ENCODE measurements at places on chromosomes 1 and 21.

- no peak for DNase-seq
These were observed 64.1 kb downstream of the ATP2B4 start for GRCh38 chr1:203690730-203691129.

DNA sequence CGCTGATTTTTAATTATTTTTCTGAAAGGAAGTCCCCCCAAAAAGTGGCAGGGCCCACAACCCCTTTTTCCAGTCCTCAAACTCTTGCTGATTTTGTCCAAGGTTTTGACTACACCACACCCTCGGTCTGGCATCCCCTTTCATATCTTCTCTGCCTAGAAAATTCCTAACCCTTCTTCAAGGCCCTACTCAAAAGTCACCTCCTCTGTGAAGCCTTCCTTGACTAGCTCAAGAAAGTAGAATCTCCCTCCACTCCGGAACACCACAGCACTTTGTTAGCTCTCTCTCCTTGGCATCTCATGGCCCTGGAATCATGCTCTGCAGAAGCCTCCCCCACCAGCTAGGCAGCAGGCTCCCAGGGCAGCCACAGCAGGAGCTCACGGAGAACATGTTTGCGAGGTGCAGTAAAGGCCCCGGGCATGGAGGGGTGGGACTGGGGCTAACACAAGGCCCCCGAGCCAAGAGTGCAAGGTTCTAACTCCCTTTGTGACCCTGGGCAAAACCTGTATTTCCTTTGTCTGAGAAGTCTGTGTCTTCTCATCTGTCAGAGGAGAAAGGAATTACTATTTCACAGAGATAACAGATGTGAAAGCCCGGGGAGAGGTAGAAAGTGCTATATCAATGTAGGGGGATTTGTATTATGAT is 17.7 kb upstream of the S100A7 start:
- no peak for DNase-seq

DNA sequence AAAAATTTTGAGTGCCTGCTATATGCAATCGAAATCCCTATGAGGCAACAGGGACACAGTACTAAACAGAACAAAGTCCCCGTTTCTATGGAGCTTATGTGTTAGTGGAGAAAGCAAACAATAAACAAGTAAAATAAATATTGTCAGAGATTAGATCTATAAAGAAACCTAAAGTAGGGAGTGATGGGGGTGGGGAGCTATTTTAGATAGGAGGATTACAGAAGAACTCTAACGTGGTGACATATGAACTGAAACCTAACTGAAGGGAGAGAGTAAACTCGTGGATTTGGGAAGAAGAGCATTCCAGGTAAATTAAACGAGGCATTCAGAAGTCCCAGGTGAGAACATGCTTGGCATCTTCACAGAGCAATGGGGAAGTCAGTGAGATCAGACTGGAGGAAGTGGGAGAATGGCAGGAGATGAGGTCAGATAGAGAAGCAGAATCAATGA is 154.5 kb downstream of the DENND1B start:
- no peak for DNase-seq

DNA sequence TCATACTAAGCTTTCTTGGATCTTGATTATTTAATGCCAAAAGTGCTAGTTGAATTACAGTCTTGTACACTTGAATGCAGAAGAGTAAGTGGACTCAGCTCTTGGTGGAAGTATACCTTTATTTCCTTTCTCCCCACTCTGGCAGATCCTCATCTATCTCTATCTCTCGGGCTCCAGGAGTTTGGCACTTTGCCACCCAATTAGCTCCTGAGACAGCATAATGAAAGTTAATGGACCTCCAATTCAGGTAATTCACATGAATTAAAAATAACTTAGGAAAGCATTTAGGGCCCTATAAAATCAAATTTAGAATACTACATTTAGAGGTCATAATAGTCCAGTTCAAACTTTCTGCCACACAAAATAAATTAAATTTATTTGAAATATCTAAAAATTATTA is 67.4 kb downstream of the OLFM3 start:
- DNase-seq: no peak

DNA sequence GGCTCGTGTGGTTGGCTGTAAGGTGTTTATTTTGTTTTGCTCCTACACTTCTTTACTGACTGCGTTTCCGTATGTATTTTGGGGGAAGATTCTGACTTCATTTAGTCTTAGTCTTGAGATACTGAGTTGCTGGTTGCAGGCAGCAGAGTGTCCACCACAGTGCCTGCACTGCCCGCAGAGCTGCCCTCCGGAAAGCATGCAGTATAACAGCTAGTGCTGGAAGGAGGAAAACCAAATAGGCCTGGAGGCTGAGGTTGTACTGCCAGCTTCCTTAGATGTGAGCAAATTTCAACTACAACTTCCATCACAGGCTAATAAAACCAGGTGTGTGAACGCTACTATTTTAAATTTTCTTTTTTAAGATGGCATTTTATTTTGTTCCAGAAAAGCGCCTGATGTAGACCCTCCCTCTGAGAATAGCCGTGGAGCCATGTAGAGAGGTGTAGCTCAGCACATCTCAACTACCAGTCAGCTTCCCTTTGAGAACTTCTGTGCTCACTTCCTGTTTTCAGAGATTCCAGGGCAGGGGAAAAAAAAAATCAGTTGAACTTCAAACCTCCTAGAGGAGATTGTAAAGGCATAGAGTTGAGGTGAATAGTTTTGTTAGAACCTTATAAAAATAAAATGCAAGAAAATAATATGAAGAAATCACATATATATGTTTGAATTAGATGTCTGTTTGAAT is 17.6 kb downstream of the LMO4 start:
- no peak for DNase-seq

- no peak for DNase-seq
These were observed 33.5 kb downstream of the PCAT6 start for GRCh38 chr1:202844259-202844658.

- DNase-seq: no peak
These were observed 14.1 kb upstream of the CTH start for GRCh38 chr1:70397013-70397412.

- no peak for DNase-seq
These were observed 38.9 kb upstream of the MRPS6 start for GRCh38 chr21:34034369-34035014.

DNA sequence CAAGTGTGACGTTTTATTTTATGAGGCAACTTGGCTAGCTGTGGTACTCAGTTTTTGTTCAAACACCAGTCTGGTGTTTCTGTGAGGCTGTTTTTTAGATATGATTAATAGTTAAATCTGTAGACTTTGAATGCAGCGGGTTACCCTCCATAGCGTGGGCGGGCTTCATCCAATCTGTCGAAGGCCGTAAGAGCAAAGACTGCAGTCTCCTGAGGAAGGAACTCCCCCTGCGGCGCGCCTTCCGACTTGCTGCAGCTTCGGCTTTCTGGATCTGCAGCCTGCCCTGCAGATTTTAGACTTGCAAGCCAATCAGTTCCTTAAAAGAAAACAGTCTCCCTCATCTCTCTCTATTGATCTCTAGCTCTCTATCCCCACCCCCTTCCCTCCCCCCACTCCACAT is 4.2 kb upstream of the ZNF496 start:
- DNase-seq: no peak

DNA sequence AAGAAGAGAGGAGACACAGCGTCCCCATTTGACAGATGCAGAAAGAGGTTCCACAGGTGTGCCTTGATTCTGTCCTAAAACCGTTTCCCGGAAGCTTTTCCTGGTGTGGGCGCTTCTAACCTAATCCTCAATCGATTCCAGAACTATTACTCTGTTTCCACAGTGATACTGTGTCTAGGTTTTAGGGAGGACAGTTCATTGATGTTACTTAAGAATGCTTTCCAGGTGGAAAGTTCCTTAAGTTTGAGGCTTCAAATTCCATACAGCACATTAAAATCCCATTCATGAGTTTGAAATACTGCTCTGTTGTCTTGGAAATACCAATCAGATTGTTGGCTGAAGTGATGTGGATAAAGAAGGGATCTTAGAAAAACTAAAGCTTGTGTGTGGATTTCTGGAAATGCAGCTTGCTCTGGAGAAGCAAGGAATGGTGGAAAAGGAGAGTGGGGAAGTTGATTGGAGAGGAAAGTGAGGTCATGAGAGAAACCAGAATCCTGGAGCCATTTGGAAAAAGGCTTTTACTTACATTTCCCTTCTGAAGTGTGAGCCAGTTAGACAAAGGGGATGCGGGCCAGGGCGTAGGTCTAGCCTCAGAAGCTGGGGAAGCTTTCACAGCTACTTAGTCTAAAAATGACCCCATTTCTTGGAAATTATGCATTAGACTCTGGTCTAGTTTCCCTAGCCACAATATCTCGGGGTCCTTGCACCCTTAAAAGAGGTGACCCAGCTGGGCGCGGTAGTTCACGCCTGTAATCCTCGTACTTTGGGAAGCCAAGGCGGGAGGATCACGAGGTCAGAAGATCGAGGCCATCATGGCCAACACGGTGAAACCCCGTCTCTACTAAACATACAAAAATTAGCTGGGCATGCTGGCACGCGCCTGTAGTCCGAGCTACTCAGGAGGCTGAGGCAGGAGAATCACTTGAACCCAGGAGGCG is 6.7 kb downstream of the ELF3 start:
- DNase-seq: no peak

DNA sequence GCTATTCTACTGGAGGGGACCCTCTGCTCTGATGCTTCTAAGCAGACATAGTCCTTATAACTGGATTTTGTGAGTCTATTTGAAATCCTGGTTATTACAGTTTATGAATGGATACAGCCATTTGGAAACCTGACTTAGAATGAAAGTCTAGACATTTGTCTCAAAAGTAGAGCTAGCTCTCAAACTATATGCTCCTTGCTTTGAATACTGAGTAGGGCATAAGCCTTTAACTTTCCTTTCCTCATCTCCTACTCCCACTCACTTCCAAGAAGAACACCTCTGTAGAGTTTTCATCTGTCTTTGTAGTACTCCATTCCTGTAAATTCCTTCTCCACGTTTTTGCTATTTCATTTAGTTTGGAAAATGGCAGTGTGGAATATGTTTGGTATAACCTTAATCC is 9.0 kb upstream of the ARID1A start:
- DNase-seq: no peak

DNA sequence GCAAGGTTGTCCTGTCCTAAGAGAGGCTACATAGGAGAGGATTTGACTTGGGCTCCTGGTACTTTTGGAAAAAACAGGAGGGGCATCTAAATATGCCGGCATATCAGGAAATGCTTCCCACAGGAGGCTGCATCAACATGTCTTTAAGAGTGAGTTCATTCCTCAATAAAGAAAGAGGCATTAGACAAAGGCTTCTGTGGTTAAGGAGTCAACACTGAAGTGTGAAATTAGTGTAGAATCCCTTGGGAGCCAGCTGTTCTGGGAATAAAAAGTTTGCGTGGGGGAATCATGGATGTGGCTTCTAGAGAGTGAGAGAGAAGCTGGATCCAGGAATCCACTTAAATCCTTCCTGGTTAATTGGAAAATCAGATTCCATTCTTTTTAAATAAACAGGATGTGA is 69.5 kb downstream of the DNM3 start:
- no peak for DNase-seq

DNA sequence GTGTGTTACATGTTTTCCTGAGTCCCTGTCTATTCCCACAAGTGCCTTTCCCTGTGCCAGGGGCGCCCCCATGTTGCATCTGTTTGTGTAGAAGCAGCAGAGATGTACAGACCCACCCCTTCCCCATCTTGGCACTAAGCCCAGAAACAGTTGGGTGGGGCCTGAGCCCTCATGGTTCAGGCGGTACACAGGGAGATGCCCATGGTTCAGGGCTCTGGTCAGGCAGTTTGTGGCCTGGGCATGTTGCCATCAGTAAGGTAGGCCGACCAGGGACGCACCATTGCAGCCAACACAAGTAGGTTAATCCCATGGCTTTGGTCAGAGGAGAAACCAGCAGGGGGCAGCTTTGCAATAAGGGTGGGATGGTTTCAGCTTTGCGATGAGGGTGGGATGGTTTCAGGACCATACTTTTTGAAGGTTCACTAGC is 914 bp upstream of the ADGRB2 start:
- no peak for DNase-seq

DNA sequence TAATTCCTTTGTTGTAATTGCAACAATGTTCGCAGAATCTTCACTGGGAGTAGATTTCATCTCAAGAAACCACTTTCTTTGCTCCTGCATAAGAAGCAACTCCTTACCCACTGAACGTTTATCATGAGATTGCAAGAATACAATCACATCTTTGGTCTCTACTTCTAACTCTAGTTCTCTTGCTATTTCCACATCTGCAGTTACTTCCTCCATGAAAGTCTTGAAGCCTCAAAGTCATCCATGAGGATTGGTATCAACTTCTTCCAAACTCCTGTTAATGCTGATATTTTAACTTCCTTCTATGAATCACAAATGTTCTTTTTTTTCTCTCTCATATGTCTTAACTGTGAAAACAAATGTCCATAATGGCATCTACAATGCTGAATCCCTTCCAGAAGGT is 118.6 kb upstream of the RAB4A start:
- DNase-seq: no peak

- DNase-seq: no peak
These were observed 136.5 kb upstream of the ZC3H11B start for GRCh38 chr1:219749370-219749769.

DNA sequence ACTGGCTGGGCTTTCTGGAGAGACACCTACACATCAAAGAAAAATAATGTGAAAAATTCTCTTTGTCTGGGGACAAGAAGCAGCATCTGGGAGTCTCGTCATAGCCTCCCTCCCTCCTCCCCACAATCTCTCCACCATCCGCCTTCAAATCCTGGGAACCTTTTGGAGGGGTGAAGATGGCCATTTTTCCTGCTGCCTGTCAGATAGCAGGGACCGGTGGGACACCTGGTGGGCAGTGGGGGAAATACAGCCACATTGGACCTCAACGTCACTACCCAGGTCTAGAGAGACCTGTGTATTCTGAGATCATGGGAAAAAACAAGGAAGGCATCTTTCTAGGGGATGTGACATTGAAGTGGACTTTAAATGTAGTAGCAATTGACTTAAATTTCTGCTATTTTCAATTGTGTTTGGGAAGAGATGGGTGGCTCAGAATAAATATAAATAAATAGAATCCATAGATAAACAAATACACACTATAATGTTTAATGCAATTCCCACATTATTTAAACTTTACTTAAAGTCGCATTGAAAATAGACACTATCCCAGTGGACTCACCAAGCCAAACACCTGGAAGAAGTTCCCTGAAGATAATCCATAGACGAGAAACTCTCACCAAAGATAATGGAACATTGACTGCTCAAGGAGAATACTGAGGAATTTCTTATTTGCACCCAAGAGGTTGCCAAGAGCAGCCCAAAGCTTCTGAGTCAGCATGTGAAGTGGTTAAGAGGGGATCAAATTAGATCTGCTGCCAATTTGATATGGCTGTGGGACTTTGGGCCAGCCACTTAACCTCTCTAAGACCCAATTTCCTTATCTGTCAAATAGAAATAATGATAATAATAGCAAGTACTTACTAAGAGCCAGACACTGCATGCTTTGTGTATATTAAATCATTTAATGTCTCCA is 147.6 kb upstream of the CAMK1G start:
- DNase-seq: no peak

- no peak for DNase-seq
These were observed 6.3 kb upstream of the GPR25 start for GRCh38 chr1:200866521-200866920.

GRCh38 chr1:227370533-227371254 is 52.4 kb upstream of the CDC42BPA start:
- no peak for DNase-seq
